Esophagus squamous epithelium (tissue), 5 donors: ENCODE measurements at places on chromosomes 6 and 20.

DNA sequence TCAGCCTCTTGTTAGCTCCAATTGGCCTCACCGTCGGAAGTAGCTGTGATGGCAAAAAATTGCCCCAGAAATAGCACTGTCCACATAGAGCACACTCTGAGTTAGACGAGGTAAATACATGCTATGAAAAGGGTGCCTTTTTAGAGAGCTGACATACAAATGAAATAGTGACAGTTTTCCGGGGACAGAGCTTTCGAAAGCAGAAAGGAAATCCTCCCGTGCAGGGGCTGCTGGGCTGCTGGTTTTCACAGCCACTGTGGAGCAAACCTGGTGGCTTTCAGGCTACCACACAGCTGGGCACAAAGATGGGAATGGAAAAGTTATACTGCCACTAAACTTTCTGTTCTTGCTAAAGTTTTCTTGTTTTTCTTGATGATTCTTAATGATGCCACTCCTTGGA is 8.3 kb downstream of the SLPI start:
- peaks cover under 1% of the 10 kb centered on the region for H3K4me1 ChIP-seq
- no peak overlapping the region for H3K4me3 ChIP-seq
- no peaks in the 10 kb centered on the region for H3K27me3 ChIP-seq
- DNase-seq, result no peak

- H3K4me3 ChIP-seq, result no peak overlapping the region
- no peaks in the 10 kb centered on the region for H3K27me3 ChIP-seq
- H3K4me1 ChIP-seq, result no peaks in the 10 kb centered on the region
- no peak overlapping the region for H3K27ac ChIP-seq
- DNase-seq, result no peak
These were observed 37.6 kb downstream of the ANKS1A start for GRCh38 chr6:34926655-34927054.

- no peak overlapping the region for H3K4me3 ChIP-seq
- H3K27me3 ChIP-seq, result peaks cover 18% of the 10 kb centered on the region
- no peak for DNase-seq
- no peaks in the 10 kb centered on the region for H3K4me1 ChIP-seq
- no peak overlapping the region for H3K27ac ChIP-seq
These were observed 1.7 kb upstream of the TREM2 start for GRCh38 chr6:41164551-41165120.

- DNase-seq, result no peak
- peak overlapping the region; percentile 12 for H3K4me3 ChIP-seq
- peaks cover 93% of the 10 kb centered on the region for H3K4me1 ChIP-seq
These were observed 6.5 kb downstream of the PEDS1 start for GRCh38 chr20:50146732-50147662.

- no peaks in the 10 kb centered on the region for H3K36me3 ChIP-seq
- no peak for DNase-seq
- peaks cover 33% of the 10 kb centered on the region for H3K4me1 ChIP-seq
These were observed 1.8 kb upstream of the ITPR3 start for GRCh38 chr6:33619166-33619840.

DNA sequence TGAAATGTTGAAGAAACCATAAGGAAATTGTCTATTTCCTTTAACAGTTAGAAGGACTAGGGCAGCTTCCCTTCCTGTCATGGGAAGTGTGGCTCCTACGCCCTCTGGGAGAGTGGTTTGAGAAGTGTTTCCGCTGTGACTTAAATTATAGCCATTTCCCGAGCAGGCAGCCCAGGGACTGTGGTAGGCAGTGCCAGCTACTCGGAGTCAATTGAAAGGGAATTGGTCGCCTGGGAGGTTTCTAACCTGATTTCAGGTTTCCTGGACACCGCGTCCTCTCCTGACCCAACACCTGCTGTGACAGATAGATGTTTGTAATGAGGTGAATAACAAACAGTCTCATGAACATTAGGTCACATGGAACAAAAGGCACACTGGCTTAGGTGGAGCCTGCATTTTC is 256.1 kb upstream of the PLCB4 start:
- no peak overlapping the region for H3K4me3 ChIP-seq
- H3K4me1 ChIP-seq, result no peaks in the 10 kb centered on the region
- H3K27ac ChIP-seq, result peak overlapping the region; percentile 21
- no peak for DNase-seq
- H3K36me3 ChIP-seq, result no peaks in the 10 kb centered on the region
- no peaks in the 10 kb centered on the region for H3K27me3 ChIP-seq

DNA sequence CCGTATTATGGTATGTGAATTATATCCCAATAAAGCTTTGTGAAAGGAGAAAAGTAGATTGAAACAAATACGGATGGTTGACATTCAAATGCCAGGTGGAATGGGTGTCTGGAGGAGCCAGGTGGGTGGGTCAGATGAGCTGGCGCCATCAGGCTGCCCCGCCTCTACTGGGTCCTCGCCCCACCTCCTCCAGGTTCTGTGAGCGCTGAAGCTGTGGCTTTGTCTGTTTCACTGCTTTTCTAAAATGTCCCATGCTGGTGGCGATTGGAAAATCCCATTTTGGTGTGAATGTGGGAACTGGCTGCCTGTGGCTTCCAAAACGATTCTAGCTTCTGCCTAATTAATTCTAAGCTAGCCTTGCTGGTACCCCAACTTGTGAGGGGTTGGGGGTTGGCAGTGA is 16.5 kb downstream of the DUSP22 start:
- H3K4me3 ChIP-seq, result no peak overlapping the region
- no peak overlapping the region for H3K27ac ChIP-seq
- no peak for DNase-seq
- H3K27me3 ChIP-seq, result no peaks in the 10 kb centered on the region
- no peaks in the 10 kb centered on the region for H3K36me3 ChIP-seq

GRCh38 chr6:138882369-138883017 is 86.6 kb downstream of the ECT2L start:
- H3K36me3 ChIP-seq, result no peaks in the 10 kb centered on the region
- no peak overlapping the region for H3K27ac ChIP-seq
- DNase-seq, result no peak
- H3K4me3 ChIP-seq, result no peak overlapping the region
- H3K27me3 ChIP-seq, result no peaks in the 10 kb centered on the region
- H3K4me1 ChIP-seq, result no peaks in the 10 kb centered on the region

DNA sequence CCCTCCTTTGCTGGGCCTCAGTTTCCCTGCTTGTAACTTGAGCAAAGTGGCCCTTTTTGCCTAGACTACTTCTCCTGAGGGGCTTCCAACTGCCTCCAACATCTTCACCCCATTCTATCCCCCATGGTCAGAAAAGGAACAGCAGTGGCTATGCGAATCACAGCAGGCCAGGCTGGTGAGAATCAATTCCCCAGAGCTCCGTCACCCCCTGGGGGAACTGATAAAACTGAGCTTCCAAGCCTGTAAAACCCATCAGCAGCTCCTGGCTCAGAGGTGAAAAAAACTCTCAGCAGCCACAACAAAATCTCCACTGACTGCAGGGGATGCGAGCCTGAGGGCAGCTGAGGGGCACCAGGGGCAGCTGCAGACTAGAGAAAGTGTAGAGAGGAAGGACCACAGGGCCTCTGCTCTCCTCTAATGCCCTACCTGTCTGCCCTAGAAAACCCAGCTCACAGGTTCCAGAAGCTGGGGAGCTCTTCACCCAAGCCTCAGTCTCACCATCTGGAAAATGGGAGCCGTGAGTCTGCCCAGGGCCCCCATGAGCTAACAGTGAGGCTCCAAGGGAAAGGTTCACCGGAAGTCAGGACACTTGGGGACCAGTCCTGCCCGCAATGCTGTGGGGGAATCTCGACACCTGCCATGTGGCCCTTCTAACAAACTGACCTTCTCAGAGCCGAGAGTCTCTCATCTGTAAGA is 120.6 kb downstream of the GRM4 start:
- no peaks in the 10 kb centered on the region for H3K4me1 ChIP-seq
- no peak for DNase-seq
- H3K4me3 ChIP-seq, result no peak overlapping the region
- H3K27ac ChIP-seq, result no peak overlapping the region
- peaks cover 65% of the 10 kb centered on the region for H3K27me3 ChIP-seq
- no peaks in the 10 kb centered on the region for H3K36me3 ChIP-seq

GRCh38 chr6:106788761-106789160 is 159.4 kb downstream of the QRSL1 start:
- H3K4me1 ChIP-seq, result peaks cover 27% of the 10 kb centered on the region
- H3K36me3 ChIP-seq, result no peaks in the 10 kb centered on the region
- no peaks in the 10 kb centered on the region for H3K27me3 ChIP-seq
- no peak for DNase-seq
- peak overlapping the region; percentile 27 for H3K27ac ChIP-seq

DNA sequence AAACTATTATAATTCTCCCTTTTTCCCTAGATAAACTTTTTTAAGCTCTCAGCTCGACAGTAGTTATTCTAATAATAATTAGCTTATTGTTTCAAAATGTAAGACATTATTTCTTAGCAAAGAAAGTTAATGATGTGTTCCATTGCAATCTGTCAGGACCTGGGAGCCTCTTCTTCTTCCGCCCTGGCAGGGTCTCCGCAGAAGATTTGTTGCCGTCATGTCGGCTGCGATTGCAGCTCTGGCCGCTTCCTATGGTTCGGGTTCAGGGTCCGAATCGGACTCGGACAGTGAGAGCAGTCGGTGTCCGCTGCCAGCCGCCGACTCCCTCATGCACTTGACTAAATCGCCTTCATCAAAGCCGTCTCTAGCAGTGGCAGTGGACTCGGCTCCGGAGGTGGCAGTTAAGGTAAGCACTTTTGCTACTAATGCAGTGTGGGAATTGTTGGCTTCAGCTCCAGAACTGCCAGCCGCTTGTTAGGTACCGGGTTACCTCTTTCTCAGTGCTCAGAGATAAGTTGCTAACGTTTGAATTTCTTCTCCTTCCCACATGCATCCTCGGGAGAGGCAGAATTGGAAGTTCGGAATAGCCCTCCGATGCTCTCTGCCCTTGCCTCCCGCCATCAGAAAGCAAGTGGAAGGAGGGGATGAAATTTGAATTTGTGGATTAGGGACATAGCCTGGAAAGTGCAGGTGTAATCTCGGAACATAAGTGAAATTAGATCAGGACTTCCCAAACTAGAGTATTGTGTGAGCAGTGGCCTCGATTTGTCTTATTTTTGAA is at the start of gene CDC40:
TSS of gene CDC40 (plus strand) at position 200 of the 781 bp plus-strand sequence. CDS start at position 218, 18 bp downstream.
- peak within 1 kb of the TSS; percentile 80 for H3K27ac ChIP-seq
- H3K4me3 ChIP-seq, result peak within 1 kb of the TSS; percentile 80
- H3K27me3 ChIP-seq, result no peaks in the 10 kb centered on the region

DNA sequence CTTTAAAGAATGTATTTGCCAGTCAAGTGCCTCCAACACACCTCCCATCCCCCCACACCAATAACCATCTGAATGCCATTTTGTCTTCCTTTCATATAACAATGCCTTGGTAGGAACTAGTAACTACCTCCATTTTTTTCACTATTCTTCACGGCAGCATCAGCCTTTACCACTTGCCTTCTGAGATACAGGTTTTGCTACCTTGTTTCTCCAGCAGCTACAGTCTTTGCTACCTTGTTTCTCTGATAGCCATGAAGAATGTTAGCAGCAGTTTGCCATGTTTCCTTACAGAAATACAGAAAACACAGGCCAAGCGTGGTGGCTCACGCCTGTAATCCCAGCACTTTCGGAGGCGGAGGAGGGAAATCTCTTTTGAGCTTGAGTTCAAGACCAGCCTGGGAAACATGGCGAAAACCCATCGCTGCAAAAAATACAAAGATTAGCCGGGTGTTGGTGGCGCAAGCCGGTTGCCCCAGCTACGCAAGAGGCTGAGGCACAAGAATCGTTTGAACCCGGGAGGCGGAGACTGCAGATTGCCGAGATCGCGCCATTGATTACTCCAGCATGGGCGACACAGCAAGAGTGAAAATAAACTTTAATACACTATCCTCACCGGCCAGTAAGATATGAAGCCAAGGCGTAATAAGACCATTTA is 100.9 kb downstream of the HFE start:
- peaks cover 3% of the 10 kb centered on the region for H3K4me1 ChIP-seq
- peak overlapping the region; percentile 94 for H3K27ac ChIP-seq
- H3K36me3 ChIP-seq, result no peaks in the 10 kb centered on the region
- H3K4me3 ChIP-seq, result peak overlapping the region; percentile 39

GRCh38 chr6:37858363-37858762 is 38.8 kb downstream of the ZFAND3 start:
- DNase-seq, result no peak
- no peaks in the 10 kb centered on the region for H3K27me3 ChIP-seq
- no peak overlapping the region for H3K27ac ChIP-seq
- H3K4me1 ChIP-seq, result no peaks in the 10 kb centered on the region
- no peak overlapping the region for H3K4me3 ChIP-seq

DNA sequence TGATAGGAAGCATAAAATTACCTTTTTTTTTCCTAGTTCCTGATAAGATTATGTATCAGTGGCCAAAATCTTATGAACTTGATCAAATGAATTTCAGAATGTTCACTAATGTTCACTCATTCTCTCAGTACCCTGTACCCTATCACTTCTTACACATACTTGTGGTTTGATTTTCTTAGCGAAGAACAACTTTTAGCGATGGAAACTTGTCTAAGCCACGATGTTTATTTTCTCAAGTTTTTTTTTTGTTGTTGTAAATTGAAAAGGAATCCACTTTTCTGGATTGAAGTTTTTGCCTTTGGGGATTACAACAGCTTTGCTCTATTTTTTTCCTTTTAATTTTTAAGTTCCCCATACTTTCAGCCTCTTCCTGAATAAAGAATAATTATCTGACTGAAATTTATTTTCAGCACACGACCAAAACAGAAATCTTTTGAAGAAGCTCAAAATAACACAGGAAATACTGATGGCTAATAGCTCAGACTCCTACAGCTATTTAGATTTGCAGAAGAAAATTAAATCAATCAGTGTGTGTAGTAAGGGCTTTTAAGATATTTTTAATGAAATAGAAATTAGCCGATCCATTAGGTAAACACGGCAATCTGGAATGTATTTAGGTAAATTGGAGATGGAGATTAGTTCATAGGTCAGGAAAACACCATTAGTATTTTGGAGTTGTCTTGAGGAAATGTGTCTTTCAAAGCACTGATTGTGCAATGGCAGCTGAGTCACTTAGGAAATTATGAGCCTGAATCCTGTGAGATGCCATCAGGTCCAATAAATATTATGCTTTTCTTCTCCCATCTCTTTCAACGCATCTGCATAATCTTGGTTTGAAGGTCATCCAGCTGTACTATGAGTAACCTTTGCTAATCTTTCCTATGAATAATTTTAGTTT is 217.5 kb downstream of the GJA1 start:
- DNase-seq, result no peak
- no peaks in the 10 kb centered on the region for H3K36me3 ChIP-seq
- H3K4me1 ChIP-seq, result no peaks in the 10 kb centered on the region
- no peaks in the 10 kb centered on the region for H3K27me3 ChIP-seq

DNA sequence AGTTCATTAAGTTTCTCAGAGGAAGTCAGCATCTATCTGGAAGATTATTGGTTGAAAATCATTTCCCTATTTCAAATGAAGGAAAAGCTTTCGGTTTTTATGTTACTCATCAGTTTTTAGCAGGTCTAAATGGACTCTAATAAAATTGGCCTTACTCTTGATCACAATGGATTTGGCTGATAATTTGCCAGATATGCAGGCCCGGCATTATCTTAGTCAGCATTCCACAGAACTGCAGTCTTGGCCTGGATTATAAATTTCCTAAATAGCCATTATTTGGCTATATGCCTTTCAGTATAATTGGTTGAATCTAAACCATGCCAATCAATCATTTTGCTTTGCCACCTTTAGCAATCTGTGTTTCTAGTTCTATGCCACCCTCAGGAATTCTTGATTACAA is 91.7 kb upstream of the KCNQ5 start:
- H3K36me3 ChIP-seq, result no peaks in the 10 kb centered on the region
- H3K4me1 ChIP-seq, result no peaks in the 10 kb centered on the region

- peaks cover 28% of the 10 kb centered on the region for H3K4me1 ChIP-seq
- H3K4me3 ChIP-seq, result no peak overlapping the region
- H3K27me3 ChIP-seq, result no peaks in the 10 kb centered on the region
- DNase-seq, result no peak
These were observed 6.6 kb downstream of the DLL1 start for GRCh38 chr6:170284126-170284773.
